Effector memory CD8-positive, alpha-beta T cell (primary cell): ENCODE measurements at places on chromosomes 4 and X.

- DNase-seq = no peak
These were observed 2.2 kb downstream of the FTSJ1 start for GRCh38 chrX:48477960-48478755.

DNA sequence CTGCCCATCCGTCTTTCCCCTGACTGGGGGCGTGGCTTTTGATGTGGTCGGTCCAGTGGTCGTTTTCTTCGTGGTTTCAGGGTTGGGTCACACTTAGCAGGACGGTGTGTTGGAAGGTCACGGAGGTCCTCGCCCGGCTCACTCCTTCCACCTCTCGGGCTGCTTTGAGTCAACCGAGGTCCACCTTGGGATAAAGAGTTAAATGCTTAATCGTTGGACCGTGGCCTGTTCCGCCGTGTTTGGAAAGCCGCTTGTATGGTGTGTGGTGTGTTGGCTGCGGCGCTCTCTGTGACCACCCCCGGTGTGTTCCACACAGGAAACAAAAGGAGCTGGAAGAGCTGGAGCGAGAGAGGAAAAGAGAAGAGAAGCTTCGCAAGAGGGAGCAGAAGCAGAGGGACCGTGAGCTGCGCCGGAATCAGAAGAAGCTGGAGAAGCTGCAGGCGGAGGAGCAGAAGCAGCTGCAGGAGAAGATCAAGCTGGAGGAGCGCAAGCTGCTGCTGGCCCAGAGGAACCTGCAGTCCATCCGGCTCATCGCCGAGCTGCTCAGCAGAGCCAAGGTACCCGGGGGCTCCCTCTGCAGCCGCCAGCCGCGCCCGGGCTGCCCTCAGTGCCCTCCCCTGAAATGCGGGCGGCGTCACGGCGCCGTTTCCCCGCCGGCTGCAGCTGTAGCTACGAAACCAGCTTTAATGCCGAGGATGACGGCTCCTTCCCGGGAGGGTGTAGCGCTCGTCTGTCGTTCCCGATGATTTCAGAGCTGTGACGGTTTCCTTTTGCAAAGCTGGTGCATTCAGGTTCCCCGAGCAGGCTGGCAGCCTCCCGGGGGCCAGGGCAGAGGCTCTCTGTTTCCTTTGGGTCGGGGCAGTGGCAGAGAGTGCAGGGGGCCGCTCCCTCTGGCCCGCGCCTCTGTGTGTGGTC is 7.7 kb downstream of the AKAP17A start:
- no peak for DNase-seq

DNA sequence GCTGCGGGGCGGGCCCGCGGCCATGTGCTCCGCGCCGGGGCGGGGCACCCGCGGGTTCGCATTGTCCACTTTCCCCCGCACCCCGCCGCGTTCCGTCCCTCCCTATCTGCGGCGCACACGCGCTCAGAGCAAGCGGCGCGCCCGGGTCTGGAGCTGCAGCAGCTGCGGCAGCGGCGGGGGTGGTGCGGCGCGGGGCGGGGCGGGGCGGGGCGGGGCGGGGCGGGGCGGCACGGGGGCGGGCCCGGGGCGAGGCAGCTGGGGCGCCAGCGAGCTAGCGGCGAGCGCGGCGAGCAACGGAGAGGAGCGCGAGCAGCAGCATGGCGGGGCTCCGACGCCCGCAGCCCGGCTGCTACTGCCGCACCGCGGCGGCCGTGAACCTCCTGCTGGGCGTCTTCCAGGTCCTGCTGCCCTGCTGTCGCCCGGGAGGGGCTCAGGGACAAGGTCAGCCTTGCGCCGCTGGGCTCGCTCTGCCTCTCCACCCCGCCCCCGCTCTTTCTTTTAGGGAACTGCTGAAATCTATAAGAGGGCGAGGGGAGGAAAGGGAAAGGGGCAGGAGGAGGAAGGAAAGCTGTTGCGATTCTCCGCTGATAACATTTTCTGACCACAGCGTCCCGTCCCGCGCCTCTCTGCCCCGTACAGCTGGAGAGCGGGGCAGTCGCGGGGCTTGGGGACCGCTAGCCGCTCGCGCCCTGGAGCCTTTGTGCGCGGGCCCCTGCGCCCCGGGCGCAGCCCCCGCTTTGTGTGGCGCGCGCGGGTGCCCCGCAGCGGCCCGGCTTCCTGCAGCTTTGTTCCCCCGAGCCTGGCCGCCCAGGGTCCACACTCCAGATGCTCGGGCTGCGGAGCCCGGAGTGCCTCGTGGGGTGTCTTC is at the start of gene TMEM131L:
Gene TMEM131L, plus strand, starts transcription at position 280 of the 868 bp plus-strand sequence. Its CDS starts 38 bp downstream, at position 318.
- DNase-seq = peak; percentile 60

- DNase-seq = no peak
These were observed 99.0 kb downstream of the CAMK2D start for GRCh38 chr4:113662581-113662980.

DNA sequence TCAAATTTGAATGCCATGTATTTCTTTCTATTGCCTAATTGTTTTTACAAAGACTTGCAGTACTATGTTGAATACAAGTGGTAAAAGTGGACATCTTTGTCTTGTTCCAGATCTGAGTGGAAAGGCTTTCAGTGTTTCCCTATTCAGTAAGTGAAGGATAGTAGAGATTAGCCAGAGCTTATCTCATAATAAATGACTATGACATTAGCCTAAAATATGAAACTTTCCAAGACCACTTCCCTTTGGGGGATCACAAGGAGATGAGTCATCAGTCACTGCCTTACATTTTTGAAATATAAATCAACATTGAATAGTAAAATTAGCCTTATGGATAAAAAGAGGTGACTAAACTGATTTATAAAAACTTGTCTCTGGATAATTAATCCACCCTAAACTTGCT is 554.1 kb upstream of the MAGEB2 start:
- no peak for DNase-seq

DNA sequence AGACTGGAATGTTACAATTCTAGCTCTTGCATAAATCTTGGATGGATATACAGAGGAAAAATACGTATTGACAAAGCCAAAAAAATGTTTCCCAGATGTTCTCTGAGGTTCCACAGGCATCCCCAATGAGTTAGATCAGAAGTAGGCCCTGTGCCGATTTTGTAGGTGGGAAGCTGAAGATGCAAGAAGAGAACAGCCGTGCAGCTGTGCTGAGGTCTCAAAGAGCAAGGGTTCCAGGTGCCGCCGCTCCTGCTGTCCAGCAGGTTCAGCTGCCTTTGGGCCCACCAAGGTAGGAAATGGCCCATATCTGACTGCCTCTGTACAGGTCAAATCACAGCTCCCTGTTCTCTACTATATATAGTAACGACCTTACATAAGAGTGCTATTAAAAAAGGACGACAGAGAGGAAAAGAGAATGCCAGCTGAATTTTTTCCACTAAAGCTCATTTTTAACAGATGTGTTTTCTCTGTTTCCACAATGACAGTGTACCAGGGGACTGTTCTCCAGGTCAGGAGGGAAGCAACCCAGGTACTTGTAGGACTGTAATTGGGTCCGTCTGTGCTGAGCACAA is 155.6 kb downstream of the CBR4 start:
- DNase-seq = no peak

DNA sequence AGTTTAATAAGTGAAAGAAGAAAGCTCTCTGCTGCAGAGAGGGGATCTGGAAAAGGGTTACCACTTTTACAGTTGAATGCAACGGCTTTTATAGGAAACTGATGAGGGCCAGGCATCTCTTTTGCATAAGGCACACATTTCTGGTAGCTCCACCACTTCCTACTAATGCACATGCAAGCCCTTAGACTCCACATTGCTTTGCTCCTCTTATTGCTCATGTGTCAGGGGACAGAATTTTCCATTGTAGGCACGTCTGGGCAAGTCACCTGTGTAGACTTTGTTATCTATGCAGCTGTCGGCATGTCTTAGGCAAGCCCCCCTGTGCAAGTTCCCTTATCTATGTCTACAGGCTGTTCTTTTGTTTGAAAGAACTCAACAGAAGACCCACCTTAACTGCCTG is 294.6 kb upstream of the STS start:
- no peak for DNase-seq

DNA sequence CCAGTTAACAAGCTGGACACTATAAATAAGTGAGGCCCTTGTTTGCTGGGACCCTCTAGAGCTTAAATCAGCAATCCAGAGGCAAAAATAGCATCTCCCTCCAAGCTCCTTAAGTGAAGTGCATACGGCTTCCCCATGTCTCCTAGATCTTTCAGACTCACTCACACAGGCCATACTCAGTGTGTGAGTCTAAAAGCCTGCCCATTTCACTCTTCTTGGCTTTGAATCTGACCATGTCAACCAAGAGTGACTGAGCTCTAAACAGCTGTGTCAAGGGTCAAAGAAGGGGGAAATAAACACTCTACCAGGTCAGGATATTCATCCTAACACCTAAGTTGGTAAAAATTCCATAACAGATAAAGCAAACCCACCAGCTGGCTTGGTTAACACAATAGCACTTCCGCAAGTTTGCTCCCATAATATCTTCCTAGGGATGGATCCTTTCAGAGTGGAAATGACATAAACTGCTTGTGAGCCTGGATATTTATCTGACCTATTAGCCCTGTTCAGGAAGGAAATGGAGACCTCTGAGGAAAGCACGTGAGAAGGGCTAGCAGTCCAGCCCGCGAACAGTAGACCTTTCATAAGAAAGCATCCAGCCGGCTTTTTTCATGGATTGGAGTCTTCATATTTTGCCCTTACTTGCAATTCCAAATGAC is 65.6 kb downstream of the MID1 start:
- no peak for DNase-seq

DNA sequence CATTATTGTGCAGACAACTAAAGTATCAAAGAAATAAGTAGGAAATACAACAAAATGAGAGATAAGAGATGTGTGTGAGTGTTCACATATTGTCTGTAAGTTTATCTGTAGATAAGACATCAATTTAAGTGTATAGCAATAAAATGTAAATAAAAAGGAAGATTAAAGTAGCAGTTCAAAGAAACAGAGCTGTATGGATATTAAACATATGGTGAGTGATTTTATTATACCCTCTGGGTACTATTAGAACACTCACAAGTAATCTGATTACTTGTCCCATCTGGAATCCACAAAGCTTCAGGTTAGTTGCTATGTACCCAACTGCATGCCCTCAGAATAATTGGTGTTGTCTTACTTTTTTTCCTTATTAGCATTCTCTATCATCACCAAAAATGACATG is 747.9 kb upstream of the ADGRL3 start:
- DNase-seq = no peak

GRCh38 chr4:100246697-100247096 is 56.4 kb upstream of the DDIT4L start:
- no peak for DNase-seq

DNA sequence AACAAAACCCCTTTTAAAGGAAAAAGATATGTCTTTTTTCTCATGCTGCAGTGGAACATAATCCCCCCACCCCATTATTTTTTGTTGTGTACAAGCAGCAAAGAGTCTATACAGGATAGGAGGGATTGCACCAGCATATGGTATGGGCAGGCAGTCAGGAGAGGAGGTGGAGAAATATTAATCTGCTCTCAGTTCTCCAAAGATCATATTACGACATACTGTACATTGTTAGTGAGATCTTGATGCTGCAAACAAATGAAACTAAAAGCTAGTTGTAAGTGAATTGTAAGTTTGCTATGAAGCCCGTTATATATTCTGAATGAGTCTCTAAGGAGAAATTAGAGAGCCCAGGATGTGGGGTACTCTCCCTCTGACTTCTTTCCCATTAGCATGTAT is 75.3 kb downstream of the RAPGEF2 start:
- no peak for DNase-seq

DNA sequence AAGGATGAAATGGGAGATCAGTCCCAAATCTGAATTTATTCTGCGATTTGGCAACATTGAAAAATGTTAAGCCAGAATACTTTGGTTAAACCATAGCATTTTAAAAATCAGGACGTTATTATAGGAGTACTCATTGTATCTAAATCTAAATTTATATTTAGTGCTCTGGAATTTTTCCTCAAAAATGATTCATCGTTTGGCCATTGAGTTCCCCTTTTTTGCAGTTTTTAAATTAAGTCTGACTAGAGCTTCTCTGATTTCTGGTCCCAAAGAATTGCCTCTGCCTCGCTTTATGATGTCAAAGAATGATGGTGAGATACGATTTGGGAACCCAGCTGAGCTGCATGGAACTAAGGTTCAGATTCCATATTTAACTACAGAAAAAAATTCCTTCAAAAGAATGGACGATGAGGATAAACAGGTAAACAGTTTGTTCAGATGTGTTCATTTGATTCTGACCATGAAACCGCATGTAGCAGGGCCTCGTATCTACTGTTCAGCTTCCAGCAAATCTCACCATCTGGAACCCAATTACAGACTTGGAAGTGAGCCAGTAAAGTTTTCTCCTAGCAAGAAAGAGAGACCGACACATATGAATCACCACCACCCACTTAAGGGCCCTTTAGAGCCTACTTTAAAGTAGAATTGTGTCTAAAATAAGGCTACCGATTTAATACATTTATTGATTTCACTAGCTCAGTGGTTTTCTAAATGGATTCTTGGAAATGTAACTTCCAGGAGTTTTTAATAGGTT is 75.6 kb downstream of the REPS2 start:
- DNase-seq = no peak

DNA sequence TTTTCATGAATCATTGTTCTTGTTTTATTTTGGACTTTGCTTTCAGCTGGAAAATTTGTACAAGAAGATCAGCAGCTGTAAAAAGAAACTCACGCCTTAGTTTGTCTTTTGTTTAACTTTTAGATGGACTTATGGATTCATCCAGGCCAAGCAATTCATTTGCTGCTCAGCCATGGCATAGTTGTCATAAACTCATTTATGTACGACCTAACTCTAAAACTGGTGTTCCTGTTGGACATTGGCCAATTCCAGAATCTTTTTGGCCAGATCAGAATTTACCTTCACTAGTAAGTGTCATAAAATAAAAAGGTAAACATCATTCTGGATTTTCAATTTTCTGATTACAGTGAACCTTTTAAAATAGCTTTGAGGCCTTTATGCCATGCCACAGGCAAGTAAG is 29.1 kb downstream of the INTS6L start:
- DNase-seq = no peak

DNA sequence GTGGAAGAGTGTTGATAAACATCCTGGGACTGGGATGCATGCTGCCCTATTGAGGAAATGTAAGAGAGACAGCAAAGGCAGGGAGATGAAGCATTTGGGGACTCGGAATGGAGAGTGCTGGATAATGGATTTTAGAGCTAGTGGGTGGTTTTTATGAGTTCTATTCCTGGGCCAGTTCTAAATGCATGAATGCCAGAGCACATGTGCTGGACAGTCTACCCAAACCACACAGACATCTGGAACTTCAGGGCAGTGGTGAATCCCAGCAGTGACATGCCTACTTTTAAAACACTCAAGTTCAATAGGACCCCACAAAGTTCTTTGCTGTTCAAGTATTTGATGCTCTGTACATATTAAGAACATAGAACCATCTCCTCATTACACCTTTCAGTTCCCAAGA is 133.9 kb downstream of the CBR4 start:
- DNase-seq = no peak
